HCT116 (cell line): ENCODE measurements at places on chromosomes 12 and 14. TPM values are rescaled to one million over a fixed set of nuclear protein-coding genes. Genes with fewer than 3 reads are reported as not detected.

ERP27 gene
- total RNA-seq: 0.39 TPM

KIF21A gene
- 29.1 TPM for total RNA-seq

OTUB2 gene
- 6.6 TPM for total RNA-seq

GRCh38 chr12:4829793-4830162, 79.9 kb upstream of the KCNA1 start:
- DNase-seq: no peak

GRCh38 chr14:103105580-103106150, 11.1 kb downstream of the EXOC3L4 start:
- DNase-seq: no peak

DNA sequence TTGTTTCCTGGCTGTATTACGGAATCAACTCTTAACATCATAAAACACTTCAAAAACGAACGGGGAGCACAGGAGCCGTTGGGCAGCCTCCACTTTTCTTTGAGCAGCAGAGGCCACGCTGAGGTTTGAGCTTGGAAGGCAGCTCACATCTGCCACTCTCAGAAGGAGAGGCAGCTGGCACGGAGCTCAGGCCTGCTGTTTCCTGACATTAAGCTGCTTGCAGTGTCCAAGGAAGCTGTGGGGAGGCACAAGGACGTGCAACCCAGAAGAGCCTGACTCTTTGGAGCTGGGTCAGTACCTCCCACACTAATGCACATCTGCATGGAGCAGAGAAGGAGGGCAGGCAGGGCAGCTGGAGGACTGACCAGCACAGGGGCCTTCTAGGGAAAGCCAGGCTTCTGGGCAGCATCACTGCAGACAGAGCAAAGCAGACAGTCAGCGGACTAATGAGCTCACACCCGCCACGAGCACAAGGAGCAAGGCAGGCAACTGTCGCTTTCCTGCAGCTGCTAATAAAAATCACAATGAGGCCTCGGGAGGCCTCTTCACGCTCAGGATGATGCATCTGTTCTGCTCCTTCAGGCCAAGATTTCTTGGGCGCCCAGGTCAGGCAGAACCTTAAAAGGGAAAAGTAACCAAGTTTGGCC, 211.1 kb downstream of the GLT1D1 start:
- DNase-seq: no peak
